ENCODE measurements at places on chromosomes 6 and 20. TPM values are rescaled to one million over a fixed set of nuclear protein-coding genes. Genes with fewer than 3 reads are reported as not detected.

GRCh38 chr20:25043499-25044260 is 14.3 kb downstream of the ACSS1 start:
- no peak for DNase-seq

DNA sequence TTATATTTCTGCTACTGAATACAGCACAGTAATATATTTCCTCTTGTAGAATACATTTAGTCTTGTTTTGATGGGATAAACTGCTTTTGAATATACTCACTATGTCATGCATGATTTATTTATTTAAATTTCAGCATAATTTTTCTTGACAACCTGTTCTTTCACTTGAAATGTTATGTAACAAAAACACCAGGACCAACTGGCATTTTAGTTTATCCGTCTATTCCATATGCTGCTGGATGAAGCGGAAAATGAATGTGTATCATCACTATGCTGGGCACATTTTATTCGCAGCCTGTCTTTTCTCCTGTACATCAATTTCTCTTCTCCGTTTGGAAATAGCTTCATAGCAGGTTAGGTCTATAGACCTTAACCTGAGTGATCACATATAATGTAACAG is 206.8 kb upstream of the PLCB4 start:
- no peak for DNase-seq

DNA sequence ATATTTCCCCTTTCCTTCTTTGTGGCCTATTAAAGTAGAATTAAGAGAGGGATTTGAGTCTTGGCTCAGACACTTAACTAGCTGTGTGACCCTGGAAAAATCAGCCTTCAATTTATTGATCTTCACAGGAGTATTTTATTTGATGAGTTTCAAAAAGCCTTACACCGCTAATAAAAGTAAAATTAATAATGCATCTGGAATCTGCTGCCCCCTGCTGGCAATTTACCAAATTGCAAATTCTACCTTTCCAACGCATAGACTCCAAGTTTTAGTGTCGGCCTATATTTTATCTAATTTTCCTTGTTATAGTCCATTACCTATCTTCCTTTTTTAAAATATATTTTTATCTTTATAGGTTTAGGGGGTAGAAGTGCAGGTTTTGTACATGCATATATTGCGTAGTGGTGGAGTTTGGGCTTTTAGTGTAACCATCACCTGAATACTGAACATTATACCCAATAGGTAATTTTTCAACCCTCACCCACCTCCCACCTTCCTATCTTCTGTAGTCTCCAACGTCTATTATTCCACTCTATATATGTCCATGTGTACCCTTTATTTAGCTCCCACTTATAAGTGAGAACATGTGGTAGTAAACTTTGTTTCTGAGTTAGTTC is 46.3 kb downstream of the GOPC start:
- no peak for DNase-seq

- no peak for DNase-seq
Measured at GRCh38 chr20:46332373-46333160, 24.3 kb upstream of the CDH22 start.

GRCh38 chr20:43388268-43389002 is 69.3 kb upstream of the SRSF6 start:
- no peak for DNase-seq

GRCh38 chr6:38213251-38213658 is 393.7 kb downstream of the ZFAND3 start:
- DNase-seq: no peak

- no peak for DNase-seq
Measured at GRCh38 chr6:52359403-52359802, 2.5 kb upstream of the PAQR8 start.

The KIF6 gene
- not detected for total RNA-seq

DNA sequence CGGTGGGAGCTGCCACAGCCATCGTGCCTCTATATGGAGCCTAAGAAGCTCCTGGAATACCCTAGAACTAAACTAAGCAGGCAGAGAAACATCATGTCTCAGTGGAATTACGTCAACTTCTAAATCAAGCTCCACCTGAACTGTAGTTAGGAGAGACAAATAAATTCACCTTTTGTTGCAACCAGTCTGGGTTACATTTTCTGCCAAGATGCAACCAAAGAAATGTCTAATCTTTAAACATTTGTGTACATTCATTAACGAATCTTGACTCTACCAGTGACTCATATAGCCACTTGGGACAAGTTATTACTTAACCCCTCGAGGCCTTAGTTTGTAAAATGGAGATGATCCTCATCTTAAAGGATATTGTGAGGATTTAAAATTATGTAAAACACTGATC is 8.9 kb downstream of the PTPRK start:
- no peak for DNase-seq

GRCh38 chr20:41058674-41059635 is 30.3 kb downstream of the TOP1 start:
- no peak for DNase-seq

DNA sequence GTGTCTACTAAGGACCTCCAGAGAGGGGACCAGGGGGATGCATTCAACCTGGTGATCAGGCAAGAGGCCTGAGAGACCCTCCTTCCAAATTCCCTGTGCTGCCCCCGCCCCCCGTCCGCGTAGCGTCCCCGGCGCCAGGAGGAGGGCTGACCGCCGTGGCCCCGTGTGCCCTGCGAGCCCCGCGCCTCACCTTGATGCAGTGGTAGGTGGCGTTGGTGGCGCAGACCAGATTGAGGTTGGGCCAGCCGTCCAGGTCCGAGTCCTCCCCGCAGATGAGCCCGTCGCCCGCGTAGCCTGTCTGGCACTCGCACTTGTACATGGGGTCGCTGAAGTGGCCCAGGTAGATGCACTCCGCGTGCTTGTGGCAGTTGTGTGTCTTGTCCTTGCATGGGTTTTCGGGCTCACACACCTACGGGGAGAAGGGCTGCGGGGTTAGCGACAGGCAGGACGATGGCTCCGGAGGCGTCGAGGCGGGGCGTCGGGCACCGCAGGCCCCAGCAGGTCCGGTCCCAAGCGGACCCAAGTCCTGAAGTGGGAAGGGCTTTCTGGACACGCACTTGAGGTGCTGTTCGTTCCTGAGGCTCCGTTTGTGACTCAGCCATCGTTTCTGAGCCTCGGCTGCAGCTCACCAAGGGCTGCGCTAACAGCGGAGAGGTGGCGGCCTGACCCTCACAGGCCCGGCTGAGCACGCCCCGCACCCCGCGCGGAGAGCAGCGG is 21.7 kb downstream of the THBS2 start:
- no peak for DNase-seq

- no peak for DNase-seq
Measured at GRCh38 chr6:113860181-113860955, 3.2 kb downstream of the MARCKS start.

- DNase-seq: no peak
Measured at GRCh38 chr20:38252292-38253288, 7.9 kb downstream of the KIAA1755 start.

- DNase-seq: no peak
Measured at GRCh38 chr20:8994045-8994444, 74.8 kb upstream of the PLCB4 start.

GRCh38 chr6:157653521-157653920 is 169.5 kb upstream of the SNX9 start:
- no peak for DNase-seq

DNA sequence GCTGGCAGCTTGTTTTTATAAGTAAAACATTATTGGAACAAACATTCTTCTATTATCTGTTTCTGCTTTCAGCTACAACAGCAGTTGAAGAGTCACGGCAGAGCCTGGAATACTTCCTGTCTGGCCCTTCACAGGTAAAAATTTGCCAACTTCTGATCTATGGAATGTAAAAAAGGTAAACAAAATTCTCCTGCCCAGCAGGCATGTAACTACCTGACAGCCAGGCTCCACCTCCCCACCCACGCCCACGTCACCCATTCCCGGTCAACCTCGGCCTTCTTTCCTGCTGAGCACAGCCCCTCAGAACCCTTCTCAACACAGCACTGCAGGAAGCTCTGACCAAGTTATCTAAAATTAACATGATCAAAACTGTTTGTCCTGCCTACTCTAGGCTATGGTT is 166.0 kb downstream of the DLL1 start:
- DNase-seq: no peak

All from pulmonary artery endothelial cell (primary cell).